ENCODE measurements at places on chromosomes 2 and 18.

GRCh38 chr2:239866350-239866749 is 158.8 kb downstream of the NDUFA10 start:
- no peak for DNase-seq

DNA sequence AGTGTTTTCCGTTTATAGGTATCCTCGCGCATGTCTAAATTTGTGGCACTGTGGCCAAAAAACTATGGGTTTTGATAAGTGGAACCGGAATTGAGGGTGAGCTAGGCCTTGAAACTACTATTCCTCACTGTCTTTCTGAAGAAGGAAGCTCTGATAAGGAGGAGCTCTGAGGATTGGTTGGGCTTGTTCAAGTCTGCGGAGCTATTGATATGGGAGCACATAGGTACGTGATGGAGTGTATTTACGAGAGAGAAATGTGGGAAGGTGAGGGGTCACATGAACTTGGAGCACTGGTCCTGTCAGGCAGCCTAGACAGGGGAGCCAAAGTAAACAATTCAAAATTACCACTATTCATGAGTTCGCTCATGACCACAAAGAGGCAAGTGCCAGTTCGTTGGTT is 131.4 kb downstream of the BABAM2 start:
- no peak for DNase-seq

GRCh38 chr2:158297606-158298005 is 158.9 kb downstream of the CCDC148 start:
- DNase-seq: no peak

DNA sequence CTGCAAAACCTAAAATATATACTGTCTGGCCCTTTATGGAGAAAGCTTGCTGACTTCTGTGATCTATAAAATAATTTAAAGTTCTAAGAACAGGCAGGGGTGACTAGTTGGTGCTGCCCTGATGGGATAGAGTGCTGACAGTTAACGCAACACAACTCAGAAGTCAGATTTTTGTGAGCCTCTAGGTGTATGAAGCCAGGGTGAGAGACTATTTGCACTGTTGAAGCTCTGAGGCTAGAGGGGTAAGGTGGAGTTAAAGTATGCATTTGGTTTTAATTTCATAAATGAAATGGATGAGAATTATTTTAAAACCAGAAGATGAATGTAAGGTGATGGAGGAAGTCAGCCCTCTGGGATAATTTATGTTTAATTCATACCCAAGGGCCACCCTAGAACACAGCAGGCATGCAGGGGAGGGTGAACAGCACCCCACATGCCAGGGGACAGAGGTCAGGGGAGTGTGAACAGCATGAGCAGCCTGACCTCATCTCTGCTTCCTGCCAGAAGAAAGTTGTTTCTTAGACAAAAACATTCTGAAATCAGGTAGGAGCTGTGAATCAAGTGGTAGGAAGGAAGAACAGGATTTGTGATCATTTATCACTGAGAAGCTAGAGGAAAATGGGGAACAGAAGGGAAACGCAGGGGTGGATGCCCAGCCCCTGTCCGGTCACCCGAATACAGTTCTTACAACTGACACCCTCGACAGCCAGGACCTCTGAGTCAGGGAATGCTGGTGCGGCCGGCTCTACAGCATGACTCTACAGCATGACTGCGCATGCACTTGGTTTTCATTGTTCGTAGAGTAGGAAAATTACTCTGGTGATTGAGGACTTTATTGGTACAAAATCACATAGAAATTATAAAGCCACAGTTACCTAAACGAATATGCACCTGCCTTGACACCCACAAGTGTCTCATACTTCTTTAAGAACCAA is 93.1 kb downstream of the MBP start:
- no peak for DNase-seq

GRCh38 chr2:220162320-220162719 is 534.9 kb downstream of the SLC4A3 start:
- no peak for DNase-seq

GRCh38 chr2:156118753-156119416 is 213.6 kb downstream of the NR4A2 start:
- DNase-seq: no peak

GRCh38 chr2:215479121-215479520 is 43.3 kb upstream of the FN1 start:
- no peak for DNase-seq

DNA sequence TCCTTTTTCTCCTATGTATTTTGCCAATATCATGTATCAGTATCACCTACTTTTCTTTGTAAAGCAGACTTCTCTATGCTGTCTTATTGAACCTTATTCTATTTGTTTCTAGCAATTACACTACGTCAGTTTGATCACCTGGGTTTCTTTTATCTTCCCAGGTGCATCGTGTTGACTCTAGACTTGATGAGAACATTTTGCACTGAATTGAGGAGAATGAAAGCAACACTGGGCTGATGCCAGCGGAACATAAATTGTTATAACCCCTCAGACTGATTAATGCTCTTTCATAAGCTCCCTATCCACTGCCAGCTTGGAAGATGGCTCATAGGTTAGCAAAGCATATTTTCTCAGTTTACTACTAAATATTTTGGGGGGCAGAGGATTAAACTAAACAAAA is 140.6 kb downstream of the EPHA4 start:
- no peak for DNase-seq

DNA sequence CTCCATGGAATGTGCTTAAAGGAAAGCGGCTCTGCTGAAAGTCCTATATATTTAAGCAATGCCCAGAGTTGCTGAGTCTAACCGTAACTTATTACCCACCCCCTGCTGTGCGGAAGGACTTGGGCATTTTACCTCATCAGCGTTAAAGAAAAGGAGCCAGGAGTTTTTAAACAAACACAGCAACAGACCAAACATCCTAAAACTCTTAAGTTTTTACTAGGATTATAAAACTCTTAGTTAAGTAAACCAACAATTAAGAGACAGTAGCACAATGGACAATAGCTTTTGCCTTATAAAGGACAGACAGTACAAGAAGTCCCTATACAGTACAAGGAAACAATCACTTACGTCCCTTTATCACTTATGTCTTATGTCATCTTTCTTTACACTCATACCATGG is 90.2 kb downstream of the ZNF521 start:
- DNase-seq: peak; percentile 21

DNA sequence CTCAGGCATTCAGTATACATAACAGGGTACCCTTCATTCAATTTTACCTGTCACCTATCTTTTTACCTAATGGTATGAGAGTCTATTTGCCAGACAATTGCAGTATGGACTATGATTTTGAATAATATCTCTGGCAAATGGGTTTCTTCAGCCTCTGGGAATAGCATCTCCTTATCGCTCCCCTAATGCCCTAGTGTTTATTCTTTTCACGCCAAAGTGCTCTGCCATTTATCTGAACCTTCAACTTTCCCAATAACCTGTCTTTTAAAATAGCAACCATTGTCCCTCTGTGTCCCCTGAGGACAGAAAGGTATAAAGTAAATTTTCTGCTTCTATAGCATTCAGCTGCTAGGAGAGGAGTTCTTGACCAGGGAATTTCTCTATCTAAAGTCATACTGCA is 45.0 kb upstream of the FSHR start:
- DNase-seq: no peak

All from nephron progenitor cell (in vitro differentiated cells).